ENCODE measurements at places on chromosomes 4 and X.

DNA sequence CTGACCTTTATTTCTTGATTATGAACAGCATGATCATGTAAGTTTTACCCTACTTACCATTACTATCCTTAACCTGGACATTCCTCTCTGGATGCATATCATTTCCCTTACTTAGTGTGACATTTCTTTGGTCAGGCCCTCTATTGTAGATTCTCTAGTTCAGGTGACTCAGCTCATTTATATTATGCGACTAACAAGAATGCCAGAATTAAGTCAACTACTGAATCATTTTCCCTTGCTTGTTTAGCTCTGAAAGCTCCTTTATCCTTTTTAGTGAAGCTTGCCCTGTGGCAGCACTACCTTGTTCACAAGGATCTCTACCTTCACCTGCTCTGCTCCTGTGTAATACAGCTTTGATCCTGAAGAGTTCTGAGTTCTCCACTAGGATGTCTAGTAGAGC lies 15.1 kb upstream of the UGT2B17 start:
- DNase-seq: no peak

- DNase-seq: no peak
These were observed 116.3 kb upstream of the C1GALT1C1 start for GRCh38 chrX:120746153-120746552.

- no peak for DNase-seq
These were observed 361.8 kb upstream of the GALNT7 start for GRCh38 chr4:172806841-172807240.

DNA sequence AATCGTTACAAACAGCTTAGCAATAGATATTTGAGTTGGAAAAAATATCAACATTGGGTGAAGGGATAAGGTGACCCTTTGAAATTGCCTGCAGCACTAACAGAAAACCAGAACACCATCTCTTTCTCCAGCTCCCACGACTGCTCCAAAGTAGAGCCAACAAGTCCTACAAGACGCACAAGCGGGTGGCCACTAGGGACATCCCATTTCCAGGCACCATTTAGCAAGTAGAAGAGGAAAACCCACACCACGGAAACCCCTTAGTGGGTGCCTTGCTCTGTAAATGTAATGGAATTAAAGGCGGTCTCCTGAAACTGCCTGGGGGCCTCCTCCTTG lies 1.9 kb downstream of the ARHGAP6 start:
- DNase-seq: no peak

GRCh38 chr4:25722964-25723363 lies 67.3 kb downstream of the SLC34A2 start:
- DNase-seq: no peak

GRCh38 chr4:150068300-150068960 lies 9.8 kb upstream of the DCLK2 start:
- DNase-seq: no peak

- no peak for DNase-seq
These were observed 64.2 kb upstream of the S100G start for GRCh38 chrX:16585486-16586376.

DNA sequence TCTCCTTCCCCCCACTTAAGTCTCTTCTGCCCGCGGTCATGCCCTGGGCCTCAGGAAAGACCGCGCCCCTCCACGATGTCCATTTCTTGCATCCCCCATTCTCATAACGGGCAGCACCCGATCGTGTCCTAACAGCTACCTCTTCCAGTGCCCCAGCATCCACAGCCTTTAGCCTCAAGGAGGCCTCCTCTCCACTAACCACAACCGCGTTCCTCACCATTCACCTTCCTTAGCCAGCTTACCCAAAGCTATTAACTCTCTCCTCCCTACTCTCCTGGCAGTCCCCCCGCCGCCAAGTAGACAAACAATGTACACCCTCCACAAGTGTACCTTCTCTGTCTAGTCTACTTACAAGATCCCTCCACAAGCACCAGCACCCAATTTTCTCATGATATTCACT lies 58.6 kb upstream of the PAGE5 start:
- DNase-seq: no peak

GRCh38 chr4:107837776-107838618 lies 13.3 kb downstream of the SGMS2 start:
- no peak for DNase-seq

DNA sequence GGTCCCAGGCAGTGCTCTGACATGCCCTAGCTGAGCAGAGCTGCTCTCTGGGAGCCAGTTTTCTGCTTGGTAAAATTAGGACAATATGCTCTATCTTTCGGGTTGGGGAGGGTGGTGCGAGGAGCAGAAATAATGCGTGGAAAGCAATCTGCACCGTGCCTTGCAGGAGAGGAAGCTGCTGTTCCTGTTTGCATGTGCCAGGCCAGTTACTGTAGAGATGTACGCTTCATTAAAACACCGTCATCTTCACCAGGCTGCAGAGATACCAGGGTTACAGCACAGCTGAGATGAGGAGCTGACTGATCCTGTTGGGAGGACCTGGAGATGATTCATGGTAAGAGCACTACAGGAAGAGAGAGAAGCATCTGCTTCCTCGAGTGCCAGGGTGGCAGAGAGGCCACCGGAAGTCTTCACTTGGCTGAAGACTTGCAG lies 29.5 kb upstream of the IRF2 start:
- no peak for DNase-seq

GRCh38 chr4:140807491-140808252 lies 51.5 kb upstream of the TBC1D9 start:
- DNase-seq: no peak

GRCh38 chrX:37320541-37321203 lies 28.5 kb upstream of the PRRG1 start:
- DNase-seq: no peak

DNA sequence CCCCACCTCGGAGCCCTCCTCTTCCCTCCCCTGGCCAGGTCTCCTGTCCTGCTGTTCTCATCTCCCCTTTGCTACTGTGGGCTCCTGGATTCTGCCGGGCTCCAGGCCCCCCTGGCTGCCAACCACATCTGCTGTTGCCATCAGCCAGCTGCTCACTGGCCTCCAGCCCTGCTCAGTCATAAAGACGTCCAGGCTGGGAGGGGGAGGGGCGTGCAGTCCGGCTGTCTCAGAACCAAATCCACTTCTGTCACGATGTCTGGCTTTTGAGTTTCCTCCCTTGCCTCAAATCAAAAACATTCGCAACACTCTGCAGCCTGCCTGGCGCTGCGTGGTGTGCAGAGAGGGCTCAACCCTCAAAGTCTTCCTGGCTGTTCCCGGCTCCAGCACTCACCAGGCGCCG lies 7.1 kb downstream of the RASL11B start:
- no peak for DNase-seq
